Small intestine (tissue), 16 donors: ENCODE measurements at places on chromosomes 5 and 9. TPM values are rescaled to one million over a fixed set of nuclear protein-coding genes. Genes with fewer than 3 reads are reported as not detected.

DNA sequence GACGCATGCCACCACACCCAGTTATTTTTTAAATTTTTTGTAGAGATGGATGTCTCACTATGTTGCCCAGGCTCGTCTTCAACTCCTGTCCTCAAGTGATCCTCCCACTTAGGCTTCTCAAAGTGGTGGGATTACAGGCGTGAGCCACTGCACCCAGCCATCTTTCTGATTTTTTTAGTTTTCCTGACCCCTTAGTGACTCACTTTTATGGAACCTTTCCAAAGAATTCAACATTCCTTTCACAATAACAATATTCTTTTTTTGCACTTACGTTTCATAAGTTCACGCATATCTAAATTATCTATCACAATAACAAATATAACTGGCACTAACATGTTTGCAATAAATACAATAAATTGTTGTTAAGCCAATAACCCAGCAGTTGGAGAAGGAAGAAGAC is 8.5 kb downstream of the ELOVL7 start:
- DNase-seq = no peak

- no peak for DNase-seq
These were observed 220.2 kb downstream of the AGTPBP1 start for GRCh38 chr9:85521371-85522197.

DNA sequence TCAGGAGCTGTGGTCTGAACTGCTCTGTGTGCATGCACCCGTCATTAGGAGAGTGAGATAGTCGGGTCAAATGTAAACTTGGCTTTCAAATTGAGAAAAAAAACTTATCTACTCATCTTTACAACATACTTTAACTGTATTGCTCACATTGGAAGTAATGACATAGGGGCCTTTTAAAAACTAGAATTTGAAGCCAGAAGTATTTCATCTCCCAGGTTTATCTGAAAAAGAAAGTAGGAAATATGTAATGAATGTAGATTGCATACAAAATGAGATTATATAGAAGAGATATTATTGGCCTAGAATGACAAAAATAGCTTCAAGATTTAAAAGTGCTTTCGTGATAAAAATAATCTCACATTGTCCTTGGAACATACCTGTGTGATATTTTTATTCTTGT is 24.3 kb downstream of the RGS7BP start:
- DNase-seq = no peak

DNA sequence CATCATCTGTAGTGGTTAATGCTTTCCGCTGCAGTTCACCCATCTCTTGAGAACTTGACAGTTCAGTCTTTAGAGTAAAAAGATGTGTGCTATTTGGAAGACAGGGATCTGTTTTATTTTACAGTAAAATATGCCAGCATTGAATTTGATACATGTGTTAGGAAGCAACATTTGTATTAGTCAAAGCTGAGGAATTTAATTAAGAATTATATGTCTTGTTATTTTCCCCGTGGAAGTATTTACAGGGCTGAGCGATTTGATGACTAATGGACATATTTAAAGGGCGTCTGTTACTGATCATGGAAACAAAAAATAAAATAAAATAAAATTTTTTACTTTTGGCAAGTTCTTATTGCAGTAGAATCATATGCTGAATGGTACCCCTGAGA is 101.3 kb downstream of the PAM start:
- no peak for DNase-seq

DNA sequence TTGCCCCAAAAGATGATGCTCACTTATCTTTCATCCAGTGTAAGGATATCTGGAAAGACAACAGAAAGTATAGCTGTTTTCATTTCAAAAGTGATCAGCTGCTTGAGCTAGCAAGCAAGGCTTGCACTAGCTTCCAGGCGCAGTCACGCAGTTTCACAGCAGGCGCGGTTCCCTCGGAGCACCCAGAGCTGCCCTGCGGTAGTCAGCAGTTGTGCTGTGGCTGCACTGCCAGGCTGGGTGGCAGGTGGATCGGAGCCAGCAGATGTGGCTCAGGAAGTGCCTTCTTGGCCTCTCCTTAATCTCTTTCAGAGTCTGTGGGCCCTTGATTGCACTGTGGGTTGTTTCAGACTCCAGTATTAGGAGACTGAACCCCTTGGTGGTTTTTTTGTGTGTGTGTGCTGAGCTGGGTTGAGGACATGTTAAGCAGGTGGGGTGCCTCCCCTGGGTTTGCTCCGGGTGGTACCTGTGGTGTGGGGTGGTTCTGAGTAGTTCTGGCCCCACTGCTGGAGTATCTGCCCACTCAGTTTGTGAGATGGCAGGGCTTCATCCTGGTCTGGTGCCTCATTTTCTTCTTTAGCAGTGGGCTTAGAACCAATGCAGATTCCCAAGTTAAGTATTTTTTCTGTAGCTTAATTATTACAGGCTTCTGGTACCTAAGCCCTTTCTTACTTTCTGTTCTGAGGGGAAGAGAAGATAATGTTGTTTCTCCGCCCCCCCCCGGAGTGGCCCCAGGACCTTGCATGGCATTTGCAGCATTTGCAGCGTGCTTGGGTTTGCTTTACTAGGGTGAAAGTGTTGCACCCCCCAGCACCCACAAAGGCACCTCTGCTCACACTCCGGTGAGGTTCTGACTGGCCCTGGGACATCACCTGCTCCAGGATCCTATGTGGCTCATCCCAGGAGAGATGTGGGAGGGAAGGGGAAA is 16.4 kb downstream of the TENT4A start:
- no peak for DNase-seq

DNA sequence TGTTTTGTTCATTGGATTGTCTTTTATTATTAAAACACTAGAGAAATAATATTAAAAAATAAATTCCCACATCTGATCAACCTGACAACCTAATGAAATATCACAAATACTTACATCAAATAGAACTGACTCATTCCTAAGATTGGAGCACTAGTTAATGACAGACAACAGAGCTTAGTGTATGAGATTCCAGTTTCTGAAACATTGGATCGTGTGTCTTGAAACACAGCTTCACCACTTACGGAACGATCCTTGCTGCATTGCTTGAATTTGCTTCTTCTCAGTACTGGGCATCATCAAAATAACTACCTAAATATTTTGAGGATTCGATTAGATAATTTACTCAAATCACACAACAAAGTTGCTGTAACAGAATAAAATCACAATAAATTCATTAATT is 667.2 kb upstream of the CDH18 start:
- no peak for DNase-seq

- no peak for DNase-seq
These were observed 160.1 kb upstream of the SHB start for GRCh38 chr9:38229104-38229500.

DNA sequence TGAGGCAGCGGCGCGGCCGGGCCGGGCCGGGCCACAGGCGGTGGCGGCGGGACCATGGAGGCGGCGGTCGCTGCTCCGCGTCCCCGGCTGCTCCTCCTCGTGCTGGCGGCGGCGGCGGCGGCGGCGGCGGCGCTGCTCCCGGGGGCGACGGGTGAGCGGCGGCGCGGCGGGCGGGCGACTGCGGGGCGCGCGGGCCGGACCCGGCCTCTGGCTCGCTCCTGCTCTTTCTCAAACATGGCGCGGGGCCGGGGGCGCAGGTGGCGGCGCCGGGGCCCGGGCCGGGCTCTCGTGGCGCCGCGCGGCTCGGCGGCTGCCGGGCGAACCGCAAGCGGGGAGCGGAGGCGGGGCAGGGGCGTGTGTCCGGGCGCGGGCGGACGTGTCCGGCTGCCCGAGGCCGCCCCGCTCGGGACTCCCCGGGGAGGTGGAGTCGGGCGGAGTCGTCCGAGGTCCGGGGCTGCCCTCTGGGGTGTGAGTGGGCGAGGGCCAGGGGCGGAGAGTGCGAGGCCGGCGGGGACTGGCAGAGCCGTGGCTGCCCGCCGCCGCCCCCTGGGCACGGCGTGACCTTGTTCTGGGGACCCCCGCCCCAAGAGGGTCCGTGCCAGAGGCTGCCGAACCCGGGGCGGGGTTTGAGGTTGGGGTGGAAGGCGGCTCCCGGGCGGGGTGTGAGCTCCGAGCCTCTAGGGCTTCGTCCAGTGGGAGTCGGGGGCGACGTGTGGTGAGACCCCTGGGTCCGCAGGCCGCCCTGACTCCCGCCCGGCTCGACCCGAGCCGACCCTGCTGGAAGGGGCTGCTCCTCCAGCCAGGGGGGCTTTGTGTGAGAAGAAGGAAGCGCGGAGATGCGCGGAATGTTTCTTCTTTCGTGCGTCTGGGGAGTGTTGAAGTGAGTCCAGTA is 485 bp downstream of the TGFBR1 start:
- peak; percentile 78 for DNase-seq

DNA sequence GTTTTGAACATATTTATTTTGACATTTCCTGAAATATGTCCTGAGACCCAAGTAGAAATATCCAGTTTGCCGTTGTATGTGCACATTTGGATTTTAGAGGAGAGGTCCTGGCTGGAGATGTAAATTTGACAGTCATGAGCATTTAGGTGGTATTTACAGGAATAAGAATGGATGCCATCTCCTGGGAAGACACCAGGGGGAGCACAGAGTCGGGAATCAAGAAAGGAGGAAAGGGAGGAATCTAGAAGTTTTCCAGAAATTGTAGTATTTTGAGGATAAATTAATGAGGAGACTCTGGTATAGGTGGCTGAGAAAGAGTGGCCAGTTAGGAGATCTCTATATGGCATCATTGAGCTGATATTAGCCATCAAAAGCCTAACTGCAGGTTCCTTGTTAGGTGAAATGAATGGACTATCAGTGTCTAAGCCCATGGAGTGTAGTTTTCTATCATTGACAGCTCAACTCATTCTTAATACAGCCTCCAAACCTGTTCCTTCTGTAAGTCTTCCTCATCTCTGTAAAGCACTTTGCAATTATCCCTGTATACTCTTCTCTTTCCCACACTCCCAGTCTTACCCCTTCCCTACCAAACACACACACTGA is 7.2 kb downstream of the GAPT start:
- peak; percentile 27 for DNase-seq

DNA sequence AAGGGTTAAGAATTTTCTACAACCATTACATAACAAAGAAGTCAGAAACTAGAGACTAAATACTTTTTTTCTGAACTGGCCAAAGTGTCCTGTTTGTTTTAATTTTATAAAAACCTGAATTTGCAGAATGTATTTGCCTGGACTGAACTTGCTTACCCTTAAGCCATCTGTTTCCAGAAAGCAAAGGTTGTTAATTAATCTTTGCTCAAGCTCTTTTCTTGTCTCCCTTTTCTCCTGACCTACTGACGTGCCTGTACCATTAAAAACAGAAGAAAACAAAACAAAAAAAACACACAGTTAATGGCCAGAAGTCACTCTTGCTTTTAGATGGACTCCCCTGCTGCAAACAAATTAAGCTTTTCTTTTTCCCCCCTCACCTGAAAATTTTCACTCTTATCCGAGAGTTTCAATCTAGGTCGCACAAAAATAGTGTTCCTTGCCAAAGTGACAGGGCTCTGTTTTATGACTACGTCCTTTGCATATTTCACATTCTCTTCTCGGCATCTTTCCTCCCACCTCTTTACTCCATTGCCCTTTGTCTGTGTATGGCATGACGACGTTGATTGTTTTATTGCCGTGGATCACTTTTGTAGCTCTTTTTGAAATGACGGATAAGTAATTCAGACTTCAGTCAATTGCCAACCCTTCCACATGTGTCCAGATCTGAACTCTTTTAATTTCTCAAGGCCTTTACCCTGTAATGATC is 333.8 kb upstream of the GRIN3A start:
- peak; percentile 7 for DNase-seq

- no peak for DNase-seq
These were observed 6.9 kb downstream of the C7 start for GRCh38 chr5:40916226-40916625.

BTNL3 gene
- 35.6 TPM for polyA plus RNA-seq

- DNase-seq = no peak
These were observed 98.7 kb downstream of the LPAR1 start for GRCh38 chr9:110939573-110939972.

FOXD4L5 gene
- 0.03 TPM for polyA plus RNA-seq

GRCh38 chr5:33883482-33883881 is 8.3 kb downstream of the ADAMTS12 start:
- no peak for DNase-seq

PCDHA13 gene
- polyA plus RNA-seq = not detected

- no peak for DNase-seq
These were observed 18.6 kb upstream of the KDM4C start for GRCh38 chr9:6739218-6739617.

SEMA4D gene
- 0.67 TPM for polyA plus RNA-seq

PCDHGB6 gene
- polyA plus RNA-seq = 1.4 TPM

GPR151 gene
- not detected for polyA plus RNA-seq

- peak; percentile 43 for DNase-seq
These were observed 87.6 kb downstream of the SEMA6A start for GRCh38 chr5:116487045-116487444.

PCDHA8 gene
- polyA plus RNA-seq = 0.06 TPM

GRCh38 chr5:9297134-9297533 is 248.7 kb downstream of the SEMA5A start:
- DNase-seq = no peak

PTGDS gene
- polyA plus RNA-seq = 36.7 TPM

DNA sequence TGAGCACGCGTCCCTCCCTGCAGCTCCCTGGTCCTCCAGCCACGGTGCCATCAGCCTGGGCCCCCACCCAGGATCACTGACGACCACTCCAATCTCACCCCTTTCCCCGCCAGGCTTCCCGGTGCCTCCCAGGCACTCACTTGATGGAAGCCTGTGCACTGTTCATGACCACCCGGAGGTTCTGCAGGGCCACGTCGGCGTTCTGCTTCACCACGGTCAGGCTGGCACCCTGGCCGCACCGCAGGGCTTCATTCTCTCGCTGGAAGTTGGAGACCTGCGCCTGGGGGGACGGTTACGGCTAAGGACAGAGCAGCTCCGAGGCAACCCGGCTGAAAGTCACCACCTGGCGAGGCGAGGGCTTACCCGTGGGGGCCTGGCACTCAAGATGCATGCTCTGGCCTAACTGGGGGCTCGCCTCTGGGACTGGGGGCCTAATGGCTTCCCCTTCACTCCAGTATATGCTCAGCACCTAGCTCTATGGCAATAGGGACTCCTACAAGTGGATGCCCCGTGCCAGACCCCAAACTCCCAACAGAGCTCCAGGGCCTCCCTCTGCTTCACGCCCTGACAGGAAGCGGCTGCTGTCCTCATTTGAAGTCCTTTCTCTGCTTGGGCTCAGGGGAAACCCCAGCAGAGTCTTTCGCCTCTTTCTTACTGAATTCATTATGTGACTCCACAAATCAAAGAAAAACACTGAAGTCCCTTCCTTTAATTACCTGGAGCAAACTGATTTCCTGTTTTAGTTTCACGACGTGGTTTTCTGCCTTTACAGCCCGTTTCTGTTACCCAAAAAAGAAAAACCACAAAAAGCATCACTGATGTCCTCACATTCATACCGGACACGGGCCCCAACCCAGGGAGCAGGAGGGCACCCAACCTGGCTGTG is 4.2 kb upstream of the SNAPC4 start:
- DNase-seq = no peak

GHR gene
- polyA plus RNA-seq = 14.8 TPM
